ENCODE measurements at places on chromosomes 6 and 20.

GRCh38 chr20:10596710-10597121, 77.1 kb downstream of the JAG1 start:
- DNase-seq = no peak

GRCh38 chr6:43942616-43943015, 172.6 kb downstream of the VEGFA start:
- no peak for DNase-seq

DNA sequence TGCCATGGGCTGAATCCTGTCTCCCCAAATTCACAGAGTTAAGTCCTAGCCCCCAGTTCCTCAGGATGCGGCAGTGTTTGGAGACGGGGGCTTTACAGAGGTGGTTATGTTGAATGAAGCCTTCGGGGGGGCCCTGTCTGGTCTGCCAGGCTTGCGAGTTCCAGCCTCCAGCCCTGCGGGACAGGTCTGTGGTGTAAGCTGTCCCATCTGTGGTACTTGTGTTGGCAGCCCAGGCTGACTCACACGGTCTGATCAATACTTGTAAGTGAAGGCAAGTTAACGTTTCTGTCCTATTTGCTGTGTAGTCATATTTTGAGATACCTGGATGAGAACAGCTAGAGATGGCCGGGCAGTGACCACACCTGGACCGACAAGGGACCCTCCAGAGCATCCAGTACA, 51.8 kb upstream of the GPR31 start:
- no peak for DNase-seq

GRCh38 chr6:127077886-127078285, 40.6 kb upstream of the RSPO3 start:
- no peak for DNase-seq

DNA sequence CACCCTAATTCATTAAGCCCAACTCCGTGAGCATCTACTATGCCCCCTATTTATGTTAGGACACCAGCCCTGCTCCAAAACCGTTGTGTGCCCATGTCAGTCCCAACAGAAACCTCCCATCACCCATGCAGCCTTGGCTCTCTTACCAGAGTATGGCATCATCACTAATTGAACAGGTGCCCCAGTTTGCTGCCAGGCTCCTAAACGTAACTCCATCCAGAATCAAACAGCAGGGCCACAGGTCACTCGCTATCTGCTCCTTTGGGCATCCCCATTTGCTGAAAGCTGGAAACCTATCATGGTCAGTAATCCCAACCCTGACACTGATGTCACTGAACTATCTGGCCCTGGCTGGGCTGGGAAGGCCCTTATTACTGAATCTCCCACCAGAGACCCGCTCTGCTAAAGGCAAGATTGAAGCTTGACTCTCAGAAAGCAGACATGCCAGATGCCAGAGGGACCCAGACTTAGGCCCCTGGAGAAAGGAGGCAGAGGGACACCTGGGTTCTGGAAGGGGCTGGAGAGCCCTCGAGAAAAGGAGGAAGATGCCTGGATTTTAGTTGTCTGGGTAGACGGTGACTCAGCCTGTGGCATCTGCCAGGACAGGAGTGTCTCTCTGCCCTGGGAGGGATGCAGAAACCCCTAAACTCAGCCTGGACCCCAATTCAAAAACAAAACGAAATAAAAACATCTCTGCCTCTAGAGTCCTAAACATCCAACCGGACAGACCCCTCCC, 14.0 kb downstream of the MUCL3 start:
- DNase-seq = no peak

- DNase-seq = no peak
Observed at GRCh38 chr20:25325073-25325472, 65.6 kb downstream of the ABHD12 start.
